ENCODE measurements at places on chromosomes 12 and 14.

GRCh38 chr12:79194595-79194994 lies 330.0 kb downstream of the SYT1 start:
- DNase-seq: no peak

DNA sequence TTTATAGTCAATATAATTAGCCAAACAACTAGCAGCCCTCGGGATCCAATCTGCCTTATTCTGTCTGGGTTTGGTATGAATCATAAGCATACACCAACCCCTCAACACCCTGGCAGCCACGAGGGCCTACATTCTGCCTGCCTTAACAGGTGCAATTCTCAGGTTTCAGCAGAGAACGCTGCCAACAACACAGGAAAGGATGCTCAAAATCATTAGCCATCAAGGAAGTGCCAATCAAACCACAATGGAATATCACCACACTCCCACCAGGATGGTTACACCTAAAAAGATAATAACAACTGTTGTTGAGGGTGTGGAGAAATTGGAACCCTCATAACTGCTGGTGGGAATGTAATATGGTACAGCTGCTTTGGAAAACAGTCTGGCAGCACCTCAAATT lies 122.8 kb downstream of the TTC7B start:
- no peak for DNase-seq

GRCh38 chr14:90649083-90649482 lies 167.1 kb downstream of the TTC7B start:
- DNase-seq: no peak

DNA sequence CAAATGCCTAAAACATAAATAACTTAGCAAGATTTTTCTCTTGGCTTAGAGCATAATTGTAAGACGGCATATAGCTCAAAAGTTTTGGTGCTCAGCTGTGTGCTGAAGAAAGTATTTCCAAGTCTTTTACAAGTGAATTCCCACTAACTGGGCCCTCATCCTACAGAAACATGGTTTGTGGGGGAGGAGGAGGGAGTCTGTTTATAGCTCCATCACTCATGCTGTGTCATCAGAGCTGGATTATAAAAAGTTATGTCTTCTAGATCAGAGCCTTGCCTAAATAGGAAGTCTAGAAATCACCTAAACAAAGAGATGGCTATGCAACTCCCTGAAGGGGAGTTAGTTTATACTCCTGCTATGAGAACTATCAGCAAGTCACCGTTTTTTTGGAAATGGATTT lies 65.9 kb upstream of the OTOGL start:
- DNase-seq: no peak

- no peak for DNase-seq
Observed at GRCh38 chr12:76518699-76519098, 40.9 kb downstream of the OSBPL8 start.

- DNase-seq: no peak
Observed at GRCh38 chr12:53045696-53046045, 4.2 kb upstream of the TNS2 start.

GRCh38 chr12:23004473-23005020 lies 379.6 kb downstream of the ETNK1 start:
- DNase-seq: no peak

DNA sequence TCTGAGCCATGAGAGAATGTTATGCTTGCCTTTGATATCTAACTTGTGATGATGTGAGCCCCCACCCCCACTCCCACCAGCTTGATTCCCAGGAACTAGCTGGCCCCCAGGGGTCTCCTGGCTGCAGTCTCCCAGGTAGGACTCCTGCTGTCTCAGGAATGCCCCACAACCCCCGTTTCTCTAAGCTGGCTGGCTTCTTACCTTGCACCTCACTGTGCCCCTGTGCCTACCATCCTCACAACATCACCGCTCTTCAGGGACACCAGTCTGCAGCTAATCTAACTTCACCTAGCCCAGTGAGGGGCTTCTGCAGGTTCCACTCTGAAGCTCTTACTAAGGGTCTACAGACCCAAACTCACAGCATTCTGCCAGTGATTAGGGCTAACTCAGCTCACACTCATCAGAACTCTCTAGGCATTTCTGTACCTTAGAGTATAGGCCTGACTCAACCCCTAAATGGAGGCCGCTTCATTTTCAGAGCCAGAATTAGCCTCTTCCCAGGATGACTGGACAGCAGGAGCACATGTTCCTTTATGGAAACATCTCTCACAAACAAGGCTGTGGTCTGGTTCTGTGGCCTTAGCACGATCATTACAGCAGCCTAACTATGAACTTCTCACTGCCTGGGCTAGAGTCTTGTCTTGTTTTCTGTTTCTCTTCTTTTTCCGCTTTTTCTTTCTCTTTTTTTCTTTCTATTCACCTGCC lies 72.8 kb upstream of the IFNG-AS1 start:
- DNase-seq: no peak

GRCh38 chr12:131836193-131836592 lies 8.0 kb downstream of the MMP17 start:
- DNase-seq: no peak
